ENCODE measurements at places on chromosomes 7 and 10. TPM values are rescaled to one million over a fixed set of nuclear protein-coding genes. Genes with fewer than 3 reads are reported as not detected.

Gene AGMO
- not detected for total RNA-seq

DNA sequence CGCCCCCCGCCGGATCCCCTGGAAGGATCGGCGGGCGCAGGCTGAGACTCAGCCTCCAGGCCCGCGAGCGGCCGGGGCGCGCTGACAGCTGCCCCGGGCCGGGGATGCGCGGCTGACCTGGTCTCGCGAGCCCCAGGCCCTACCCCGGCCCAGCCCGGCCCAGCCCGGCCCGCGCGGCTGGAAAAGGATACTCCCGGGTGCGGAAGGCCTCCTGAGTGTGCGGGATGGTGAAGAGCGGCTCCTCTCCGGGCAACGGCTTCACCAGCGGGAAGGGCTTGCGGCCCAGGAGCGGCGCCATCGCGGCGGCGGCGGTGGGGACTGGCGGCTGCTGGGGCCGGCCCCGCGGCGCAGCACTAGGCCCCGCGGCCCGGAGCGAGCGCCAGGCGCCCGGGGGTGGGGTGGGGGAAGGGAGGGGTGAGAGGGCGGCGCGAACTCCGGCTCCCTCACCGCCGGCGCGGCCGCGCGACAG lies 423 bp downstream of the BAZ1B start:
- DNase-seq = peak; percentile 8

DNA sequence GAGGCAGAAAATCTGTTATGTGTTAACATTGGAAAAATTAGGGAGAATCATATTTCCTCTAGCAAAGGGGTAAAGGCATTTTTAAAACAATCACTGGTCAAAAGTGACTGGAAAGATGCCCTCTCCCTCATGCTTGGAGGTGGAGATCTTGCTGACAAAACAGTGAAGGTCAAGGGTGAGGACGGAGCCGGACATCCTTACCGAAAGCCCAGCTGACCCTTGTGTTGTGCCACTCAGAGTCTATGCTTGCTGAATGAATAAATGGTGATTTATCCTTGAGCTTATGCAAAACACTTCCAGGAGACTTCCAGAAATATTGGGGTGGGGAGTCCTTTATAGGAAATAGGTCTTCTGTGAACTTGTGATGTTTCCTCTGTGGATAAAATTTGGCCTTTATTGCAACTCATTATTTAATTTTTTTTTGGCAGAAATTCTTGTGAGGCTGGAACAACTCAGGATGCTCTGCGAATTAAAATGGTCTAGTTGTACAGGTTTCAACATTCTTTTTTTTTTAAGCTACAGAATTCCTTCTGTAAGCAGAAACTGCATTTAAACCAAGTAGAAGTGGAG lies 28.3 kb upstream of the ELMO1 start:
- no peak for DNase-seq

DNA sequence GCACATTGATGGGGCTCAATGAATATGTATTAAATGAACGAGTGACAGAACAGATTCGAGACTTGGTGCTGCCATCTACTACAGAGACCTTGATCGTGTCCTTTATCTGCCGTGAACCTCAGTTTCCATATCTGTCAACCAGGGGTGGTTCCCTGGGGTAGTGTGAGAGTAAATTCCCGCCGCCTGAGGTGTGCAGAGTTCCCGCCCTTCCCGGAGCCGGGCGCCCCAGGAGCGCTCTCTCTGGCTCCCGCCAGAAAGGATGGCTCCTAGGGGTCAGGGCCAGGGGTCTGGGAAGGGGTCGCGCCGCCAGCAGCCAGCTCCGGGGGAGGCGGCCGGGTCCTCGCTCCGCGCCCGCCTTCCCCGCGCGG lies 333 bp upstream of the PLCE1 start:
- no peak for DNase-seq

Gene PARG
- total RNA-seq = 16.0 TPM

DNA sequence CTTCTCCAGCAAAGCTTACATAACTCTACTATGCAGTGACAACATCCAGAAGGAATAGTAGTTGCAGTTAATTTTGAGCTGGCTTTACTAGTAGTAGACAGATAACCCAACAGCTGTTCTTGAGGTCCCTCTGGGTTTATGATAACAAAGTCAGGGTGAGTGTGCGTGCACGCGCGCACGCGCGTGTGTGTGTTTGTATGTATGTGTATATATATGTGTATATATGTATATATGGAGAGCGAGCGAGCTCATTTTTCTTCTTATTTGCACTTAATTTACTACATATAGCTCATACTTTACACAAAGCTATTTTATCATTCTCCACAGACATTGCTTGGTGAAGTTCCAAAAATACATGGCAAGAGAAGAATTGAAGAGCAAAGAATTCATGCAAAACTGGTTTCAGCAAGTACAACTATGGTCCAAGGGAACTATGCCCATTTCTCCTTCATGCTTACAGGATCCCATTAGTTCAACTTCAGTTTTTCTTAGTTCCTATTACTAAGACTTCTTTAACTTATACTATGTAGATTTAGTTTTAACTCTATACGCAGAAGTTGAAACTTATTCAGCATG lies 105.9 kb upstream of the TMEM168 start:
- peak; percentile 46 for DNase-seq

Data from fibroblast of the aortic adventitia (primary cell).